ENCODE measurements at places on chromosomes 1 and 21.

GRCh38 chr1:113515498-113515897, 125.2 kb downstream of the MAGI3 start:
- no peak for DNase-seq

DNA sequence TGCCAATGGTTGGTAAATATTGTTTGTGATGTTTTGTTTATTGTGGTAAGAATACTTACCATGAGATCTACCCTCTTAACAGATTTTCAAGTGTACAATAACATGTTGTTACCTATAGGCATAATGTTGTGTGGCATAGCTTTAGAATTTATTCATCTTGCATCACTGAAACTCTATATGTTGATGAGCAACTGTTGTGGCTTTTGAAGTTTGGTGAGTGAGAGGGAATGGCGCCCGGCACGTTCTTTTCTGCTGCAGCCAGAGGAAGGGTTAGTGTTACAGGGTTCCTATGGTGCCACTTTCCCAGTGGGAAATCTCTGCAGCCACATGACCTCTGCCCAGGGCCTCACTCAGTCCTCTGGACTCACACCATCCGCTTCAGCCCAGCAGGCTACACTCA, 342.5 kb upstream of the ADGRL2 start:
- no peak for DNase-seq

DNA sequence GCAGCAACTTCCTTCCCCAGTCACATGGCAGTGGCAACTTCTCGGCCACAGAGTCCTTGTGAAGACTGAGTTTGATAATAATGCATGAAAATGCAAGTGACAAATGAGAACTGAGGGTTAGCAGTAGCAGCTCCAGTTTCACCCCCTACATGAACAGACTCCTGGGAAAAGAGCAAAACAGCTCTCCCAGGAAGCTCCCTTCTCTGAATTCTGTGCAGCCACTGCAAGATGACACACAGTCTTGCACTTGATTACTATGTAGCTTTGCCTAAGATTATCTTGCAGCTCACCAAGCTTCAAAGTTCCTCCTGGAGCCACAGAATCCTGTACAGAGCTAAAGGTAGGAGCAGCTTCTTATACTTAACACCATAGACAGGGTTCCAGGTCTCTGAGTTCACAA, 4.7 kb downstream of the PGBD5 start:
- DNase-seq, result no peak

DNA sequence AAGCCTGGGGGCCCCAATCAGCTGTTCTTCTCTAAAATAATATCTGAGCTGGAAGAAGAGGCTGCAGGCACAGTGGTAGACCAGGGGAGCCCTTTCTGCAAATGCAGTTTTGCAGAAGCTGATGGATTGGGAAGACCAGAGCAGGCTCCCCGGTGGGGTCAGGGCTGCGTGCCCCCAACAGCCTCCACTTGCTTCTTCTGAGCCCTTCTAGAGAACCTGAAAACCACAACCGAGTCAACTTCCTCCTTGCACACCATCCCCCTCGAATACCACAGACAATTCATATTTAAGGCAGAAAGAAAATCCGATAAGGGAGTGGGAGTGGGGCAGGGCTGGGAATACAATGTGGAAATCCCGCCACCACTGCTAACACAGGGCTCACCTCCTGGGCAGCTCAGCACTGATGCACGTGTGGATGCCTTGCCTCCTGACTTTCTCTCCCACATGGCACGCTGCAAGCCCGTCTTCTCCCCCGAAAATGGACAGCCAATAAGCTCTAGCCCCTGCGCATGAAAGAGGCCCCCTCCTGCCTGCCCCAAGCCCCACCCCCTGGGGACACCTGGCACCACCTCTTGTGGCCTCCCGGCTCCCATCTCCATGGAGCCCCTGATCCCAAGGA, 25.4 kb upstream of the ALDH4A1 start:
- DNase-seq, result no peak

GRCh38 chr1:159228554-159228953, 23.9 kb downstream of the ACKR1 start:
- DNase-seq, result no peak

GRCh38 chr1:212207822-212208520, 77.2 kb upstream of the PPP2R5A start:
- DNase-seq, result no peak

DNA sequence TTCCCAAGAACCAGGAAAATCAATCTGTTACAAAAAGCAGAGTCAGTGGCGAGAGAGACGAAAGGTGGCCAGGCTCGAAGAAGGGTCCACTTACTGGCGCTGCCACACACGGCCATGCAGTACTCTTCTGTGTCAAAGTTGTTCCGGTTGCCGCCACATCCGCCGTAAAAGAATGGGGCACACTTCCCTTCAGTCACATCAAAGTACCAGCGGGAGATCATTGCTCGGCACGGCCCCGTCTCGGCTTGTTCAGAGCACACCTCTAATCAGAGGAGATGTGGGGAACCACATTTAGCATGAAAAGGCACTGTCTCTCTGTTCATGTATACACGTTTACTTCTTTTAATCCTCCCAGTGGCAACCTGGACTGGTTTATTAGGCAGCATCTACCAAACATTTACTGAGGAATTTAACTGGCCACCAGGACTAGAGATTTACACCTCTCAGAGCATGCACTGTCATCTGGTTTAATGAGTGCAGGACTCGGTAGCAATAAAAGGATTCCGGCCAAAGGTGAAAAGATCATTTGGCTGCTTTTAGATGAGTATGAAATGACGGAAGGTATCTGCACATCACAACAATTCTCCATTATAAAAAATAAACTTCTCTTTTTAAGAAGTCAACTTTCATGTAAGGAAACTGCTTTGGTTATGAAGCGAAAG, 170.5 kb downstream of the APP start:
- no peak for DNase-seq

DNA sequence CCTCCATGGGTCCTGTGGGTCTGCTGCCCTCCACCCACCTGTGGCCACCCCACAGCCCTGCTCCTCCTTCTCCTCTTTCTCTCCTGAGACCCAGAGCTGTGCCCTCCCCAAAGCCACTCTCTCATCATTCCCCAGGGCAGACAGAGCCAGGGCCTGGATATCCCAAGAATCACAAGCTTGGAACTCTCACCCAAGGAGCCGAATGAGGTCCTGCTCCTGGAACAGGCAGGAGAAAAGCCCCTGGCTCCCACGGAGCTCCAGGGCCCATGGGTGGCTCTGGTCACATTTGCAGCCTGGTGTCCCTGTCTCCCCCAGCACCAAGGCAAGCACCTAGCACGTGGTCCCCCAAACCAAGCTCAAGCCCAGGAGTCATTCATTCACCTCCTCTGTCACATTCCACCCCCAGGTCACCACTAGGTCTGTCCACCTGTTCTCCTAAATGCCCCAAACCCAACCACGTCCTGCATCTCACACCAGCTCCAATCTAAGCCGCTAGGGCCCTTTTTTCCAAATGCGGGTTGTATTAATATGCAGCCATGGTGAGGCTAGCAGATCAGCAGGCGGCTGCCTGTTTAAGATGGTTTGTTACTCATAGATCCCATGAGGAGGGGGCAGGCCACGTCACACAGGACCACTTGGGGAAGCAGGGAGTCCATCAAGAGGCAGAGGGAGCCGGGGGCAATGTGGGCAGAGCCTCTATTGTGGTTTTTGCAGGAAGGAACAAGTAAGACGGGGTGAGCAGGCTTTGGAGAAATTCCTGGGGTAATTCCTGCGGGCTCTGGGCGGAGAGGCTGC, 215.5 kb upstream of the VAMP3 start:
- DNase-seq, result no peak

DNA sequence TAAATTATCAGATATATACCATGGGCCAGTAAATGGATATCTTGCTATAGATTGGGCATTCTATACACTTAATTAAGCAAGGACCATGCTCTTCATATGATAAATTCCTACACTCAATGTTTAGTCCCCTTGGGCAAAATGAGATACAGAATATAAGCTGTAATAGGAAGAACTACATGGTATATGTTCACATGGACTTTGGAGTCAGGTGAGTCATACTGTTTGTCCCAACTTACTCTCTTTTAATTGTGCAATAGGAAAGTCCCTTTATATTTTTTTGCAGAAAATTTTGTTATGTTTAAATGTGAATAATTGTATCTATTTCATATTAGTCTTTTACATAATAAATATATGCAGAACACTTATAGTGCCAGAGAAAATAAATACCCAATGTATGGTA, 820.2 kb upstream of the ADAMTS5 start:
- DNase-seq, result no peak

DNA sequence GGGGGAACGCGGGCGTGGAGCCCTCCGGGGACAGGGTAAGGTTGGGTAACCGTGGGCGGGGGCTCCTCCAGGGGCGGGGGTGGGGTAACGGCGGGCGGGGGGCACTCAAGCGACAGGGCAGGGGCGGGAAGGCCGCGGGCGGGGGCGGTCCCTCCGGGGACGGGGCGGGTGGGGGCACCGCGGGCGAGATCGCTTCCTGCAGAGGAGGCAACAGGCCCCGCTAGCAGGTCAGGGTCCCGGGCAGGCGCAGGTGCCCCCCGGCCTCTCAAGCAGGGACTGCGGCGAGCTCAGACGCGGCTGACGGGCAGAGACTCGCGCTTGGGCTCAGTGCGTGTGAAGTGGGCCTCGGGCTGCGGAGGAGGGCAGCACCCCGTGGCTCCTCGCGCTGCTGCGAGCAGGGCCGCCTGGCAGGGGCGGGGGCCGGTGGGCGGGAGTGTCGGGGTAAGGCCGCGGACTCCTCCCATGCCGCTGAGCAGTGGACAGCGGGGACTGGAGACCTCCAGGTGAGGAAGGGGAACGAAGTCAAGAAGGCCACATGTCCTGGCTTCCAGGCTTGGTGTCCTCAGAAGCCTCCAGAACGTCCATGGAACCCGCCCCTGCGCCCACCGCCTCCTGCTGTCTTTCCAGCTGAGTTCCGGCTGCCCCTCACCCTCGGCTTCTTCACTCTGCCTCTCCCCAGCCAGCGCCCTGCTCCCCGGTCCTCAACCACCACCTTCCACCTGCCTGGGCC, 627 bp upstream of the GNB1 start:
- DNase-seq, result peak; percentile 72

DNA sequence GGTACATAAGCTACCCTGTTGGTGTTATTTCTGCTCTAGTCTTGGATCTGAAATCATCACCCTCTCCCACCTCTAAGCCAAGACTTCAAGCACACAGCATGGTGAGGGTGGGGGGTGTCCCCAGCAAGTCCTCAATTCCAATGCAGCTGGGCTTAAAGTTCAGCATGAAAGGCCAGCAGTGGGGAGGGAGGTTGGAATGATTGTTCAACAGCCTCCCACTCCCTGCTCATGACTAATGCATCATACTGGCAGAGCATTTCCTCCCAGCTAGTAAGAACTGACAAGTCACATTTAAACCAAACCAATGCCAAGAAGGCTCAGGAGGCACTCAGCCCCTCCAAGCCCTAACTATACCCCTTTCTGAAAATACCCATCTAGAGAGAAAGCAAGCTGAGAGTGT, 50.1 kb downstream of the TIAM1 start:
- DNase-seq, result no peak

DNA sequence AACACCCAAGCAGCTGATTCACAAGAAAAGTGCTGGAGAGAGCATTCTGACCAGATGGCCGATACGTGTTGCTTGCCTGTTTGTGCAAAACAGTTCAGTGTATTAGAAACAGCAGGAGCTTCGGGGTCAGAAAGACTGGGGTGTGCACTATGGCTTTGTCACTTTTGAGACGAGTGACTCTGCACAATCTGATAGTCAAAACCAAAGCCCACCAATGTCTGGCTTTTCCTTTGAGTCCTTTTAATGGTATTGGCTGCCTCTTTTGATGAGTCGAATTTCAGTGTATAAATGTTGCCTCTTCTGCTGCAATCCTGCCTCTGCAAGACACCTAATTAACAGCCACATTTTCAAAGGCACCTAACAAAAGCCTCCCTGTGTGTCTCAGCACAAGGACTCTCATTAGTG, 444.6 kb downstream of the AJAP1 start:
- no peak for DNase-seq

DNA sequence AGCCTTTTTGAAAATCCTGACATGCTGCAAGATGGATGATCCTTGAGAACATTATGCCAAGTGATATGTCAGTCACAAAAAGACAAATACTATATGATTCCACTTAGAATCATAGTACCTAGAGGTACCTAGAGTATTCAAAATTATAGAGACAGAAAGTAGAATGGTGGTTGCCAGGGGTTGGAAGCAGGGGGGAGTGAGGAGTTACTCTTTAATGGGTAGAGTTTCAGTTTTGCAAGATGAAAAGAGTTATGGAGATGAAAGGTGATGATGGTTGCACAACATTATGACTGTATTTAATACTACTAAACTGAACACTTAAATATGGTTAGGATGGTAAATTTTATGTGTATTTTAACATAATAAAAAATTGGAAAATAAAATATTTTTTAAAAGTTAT, 37.9 kb upstream of the PODN start:
- DNase-seq, result no peak

GRCh38 chr21:37758982-37759381, 157.3 kb downstream of the KCNJ6 start:
- no peak for DNase-seq

DNA sequence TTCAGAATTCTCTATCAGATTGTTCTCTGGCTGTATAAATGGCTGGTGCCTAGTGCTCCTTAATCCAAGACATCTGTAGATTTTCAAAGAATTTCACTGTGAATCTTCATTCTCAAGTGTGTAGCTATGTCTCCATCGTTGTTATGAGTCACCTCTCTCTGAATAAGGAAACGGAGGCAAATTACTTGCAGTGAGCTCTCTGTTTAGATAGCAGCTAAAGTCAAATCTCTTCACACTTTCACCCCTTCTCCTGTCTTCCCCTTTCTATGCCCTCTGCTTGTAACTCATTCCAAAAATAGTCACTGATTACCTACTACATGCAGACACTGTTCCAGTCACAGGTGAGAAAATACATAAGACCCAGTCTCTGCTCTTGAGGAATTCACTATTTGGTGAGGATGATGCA, 39.7 kb downstream of the CHML start:
- no peak for DNase-seq

- DNase-seq, result no peak
These were observed 30.6 kb downstream of the IARS2 start for GRCh38 chr1:220124542-220124941.

DNA sequence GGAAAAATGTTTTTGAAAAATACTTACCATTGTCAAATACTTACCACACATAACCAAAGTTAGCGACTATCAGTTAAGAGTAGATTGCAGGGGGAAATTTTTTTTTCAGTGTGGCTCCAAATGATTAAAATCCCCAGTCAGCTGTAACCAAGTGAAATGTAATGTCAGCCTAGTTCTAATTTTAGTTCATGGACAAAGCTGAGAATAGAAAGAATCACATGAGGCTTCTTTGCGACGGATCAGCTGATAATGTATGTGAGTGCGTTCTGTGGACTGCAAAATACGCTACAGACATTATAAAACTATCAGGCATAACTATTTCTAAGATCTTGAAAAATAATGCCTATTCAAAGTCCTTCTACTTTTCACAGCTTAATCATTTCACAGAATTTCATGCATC, at the start of gene LRRC39:
Gene LRRC39, minus strand, starts transcription at position 166 of the 400 bp plus-strand sequence. CDS start 9,740 bp downstream, outside the sequence.
- DNase-seq, result no peak

- no peak for DNase-seq
These were observed 713.8 kb downstream of the KCNT2 start for GRCh38 chr1:195894411-195894810.

- no peak for DNase-seq
These were observed 23.3 kb downstream of the ABCB10 start for GRCh38 chr1:229535230-229535629.

GRCh38 chr1:90457985-90458384, 259.1 kb downstream of the BARHL2 start:
- no peak for DNase-seq

Data from posterior cingulate gyrus (tissue), 11 donors.